Tibial nerve (tissue), 4 donors: ENCODE measurements at places on chromosomes 13 and 19. TPM values are rescaled to one million over a fixed set of nuclear protein-coding genes. Genes with fewer than 3 reads are reported as not detected.

Gene RGS9BP
- 0.63 TPM for total RNA-seq

Gene GDF15
- total RNA-seq = 4.2 TPM

Gene KLK15
- total RNA-seq = not detected

Gene F10
- total RNA-seq = 12.0 TPM

Gene PCDH9
- total RNA-seq = 12.0 TPM

Gene SELENOW
- total RNA-seq = 841 TPM

Gene C1QTNF9
- not detected for total RNA-seq

Gene CD209
- total RNA-seq = 7.1 TPM

DNA sequence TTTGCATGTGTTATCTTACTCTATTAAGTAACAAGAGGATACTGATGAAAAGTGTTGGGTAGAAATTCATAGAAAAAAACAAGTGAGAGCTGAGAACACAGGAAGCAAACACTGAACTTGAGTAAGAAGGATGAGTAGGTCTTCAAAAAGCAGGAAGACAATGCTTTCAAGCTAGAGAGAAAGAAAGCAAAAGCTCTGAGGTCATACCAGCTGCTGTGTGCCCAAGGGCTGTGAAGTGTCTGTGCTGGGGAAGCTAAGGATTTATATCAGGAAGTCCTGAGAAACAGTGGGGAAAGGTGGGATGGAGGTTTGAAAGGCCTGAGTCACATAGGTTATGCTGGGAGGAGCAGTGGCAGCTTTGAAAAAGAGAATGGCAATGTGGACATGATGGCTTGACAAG is 145.5 kb upstream of the MAB21L1 start:
- H3K4me3 ChIP-seq = no peak overlapping the region
- H3K4me1 ChIP-seq = no peaks in the 10 kb centered on the region
- H3K27ac ChIP-seq = no peak overlapping the region
- H3K36me3 ChIP-seq = no peaks in the 10 kb centered on the region
- DNase-seq = no peak
- no peaks in the 10 kb centered on the region for H3K27me3 ChIP-seq

GRCh38 chr19:3494559-3494958 is 5.9 kb downstream of the DOHH start:
- peaks cover 83% of the 10 kb centered on the region for H3K36me3 ChIP-seq
- no peak overlapping the region for H3K27ac ChIP-seq
- no peaks in the 10 kb centered on the region for H3K27me3 ChIP-seq
- H3K4me3 ChIP-seq = no peak overlapping the region
- H3K4me1 ChIP-seq = peaks cover 11% of the 10 kb centered on the region
- no peak for DNase-seq

GRCh38 chr13:20258208-20258962 is 26.3 kb upstream of the GJB6 start:
- H3K27me3 ChIP-seq = no peaks in the 10 kb centered on the region
- H3K27ac ChIP-seq = no peak overlapping the region
- H3K4me3 ChIP-seq = peak overlapping the region; percentile 31
- no peaks in the 10 kb centered on the region for H3K4me1 ChIP-seq

DNA sequence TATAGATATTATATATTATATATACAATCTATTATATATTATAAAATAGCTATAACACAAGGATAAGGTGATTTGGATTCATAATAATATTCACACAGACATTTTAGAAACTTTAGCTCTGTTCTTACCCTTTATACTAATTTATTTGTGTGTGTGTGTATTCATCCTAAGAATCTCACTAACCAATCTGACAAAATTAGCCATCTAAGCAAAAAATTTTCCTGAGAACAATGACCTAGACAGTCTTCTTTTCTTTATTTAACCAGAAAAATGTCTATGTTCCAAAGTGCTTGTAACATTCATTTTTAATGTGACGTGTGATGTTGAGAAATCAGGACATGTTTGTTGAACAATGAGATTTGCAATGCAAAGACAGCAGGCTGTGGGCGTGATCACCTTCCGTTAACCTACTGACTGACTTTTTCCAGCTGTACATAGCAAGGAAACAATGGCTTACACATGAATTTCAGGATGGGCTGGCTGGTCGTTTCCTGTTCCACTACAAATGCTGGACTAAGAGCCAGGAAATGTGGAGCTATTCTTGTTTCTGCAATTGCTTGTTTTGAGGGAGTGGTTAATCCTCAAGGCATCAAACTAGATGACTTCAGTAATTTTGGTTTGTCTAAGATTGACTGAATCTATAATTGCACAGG is 634.6 kb upstream of the ARGLU1 start:
- no peaks in the 10 kb centered on the region for H3K4me1 ChIP-seq
- H3K27ac ChIP-seq = peak overlapping the region; percentile 57
- H3K4me3 ChIP-seq = no peak overlapping the region

- no peaks in the 10 kb centered on the region for H3K36me3 ChIP-seq
- H3K27ac ChIP-seq = no peak overlapping the region
- DNase-seq = no peak
- H3K27me3 ChIP-seq = no peaks in the 10 kb centered on the region
- no peaks in the 10 kb centered on the region for H3K4me1 ChIP-seq
- H3K4me3 ChIP-seq = no peak overlapping the region
Observed at GRCh38 chr13:85405316-85405897, 393.8 kb downstream of the SLITRK6 start.

DNA sequence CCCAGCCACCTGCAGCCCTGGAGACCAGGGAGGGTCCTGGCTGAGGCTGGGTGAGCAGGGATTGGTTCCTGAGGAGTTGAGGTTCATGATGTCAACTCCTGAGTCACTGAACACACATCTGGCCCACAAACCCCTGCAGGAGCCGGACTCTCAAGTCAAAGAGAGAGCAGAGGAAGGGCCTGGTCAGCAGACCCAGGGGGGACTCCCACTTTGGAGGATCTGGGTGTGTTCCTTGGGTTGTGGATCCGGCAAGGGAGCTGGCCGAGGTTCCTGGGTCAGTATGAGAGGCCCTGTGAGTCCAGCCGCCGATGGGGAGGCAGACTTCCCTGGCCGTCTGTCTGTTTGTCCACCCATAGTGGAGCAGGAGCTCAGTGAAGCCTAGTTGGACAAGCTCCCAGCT is 4.0 kb downstream of the SLC7A10 start:
- no peaks in the 10 kb centered on the region for H3K36me3 ChIP-seq
- H3K4me3 ChIP-seq = no peak overlapping the region
- H3K27ac ChIP-seq = no peak overlapping the region
- H3K27me3 ChIP-seq = peaks cover 29% of the 10 kb centered on the region
- no peak for DNase-seq

- no peaks in the 10 kb centered on the region for H3K27me3 ChIP-seq
- H3K36me3 ChIP-seq = peaks cover 18% of the 10 kb centered on the region
- H3K4me3 ChIP-seq = no peak overlapping the region
- no peaks in the 10 kb centered on the region for H3K4me1 ChIP-seq
- no peak for DNase-seq
Observed at GRCh38 chr19:14699641-14700040, 9.8 kb downstream of the ZNF333 start.

DNA sequence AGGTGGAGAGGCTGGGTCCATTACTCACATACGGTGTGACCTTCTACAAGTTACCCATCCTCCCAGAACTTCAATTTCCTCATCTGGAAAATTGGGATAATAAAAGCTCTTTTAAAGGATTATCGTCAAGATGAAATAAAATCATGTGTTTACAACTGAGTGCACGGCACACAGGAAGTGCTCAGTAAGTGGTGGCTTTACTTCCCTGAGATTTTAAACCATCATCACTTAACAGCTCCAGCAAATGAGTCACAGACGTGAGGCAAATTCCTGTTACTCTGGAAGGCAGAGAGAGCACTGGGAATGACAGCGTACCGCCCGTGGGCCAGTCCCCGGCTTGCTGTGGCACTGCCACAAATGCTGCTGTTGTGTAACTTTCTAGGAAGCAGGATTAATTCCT is 64.1 kb downstream of the MRPL57 start:
- no peaks in the 10 kb centered on the region for H3K27me3 ChIP-seq
- no peak for DNase-seq
- no peaks in the 10 kb centered on the region for H3K36me3 ChIP-seq
- no peak overlapping the region for H3K4me3 ChIP-seq

DNA sequence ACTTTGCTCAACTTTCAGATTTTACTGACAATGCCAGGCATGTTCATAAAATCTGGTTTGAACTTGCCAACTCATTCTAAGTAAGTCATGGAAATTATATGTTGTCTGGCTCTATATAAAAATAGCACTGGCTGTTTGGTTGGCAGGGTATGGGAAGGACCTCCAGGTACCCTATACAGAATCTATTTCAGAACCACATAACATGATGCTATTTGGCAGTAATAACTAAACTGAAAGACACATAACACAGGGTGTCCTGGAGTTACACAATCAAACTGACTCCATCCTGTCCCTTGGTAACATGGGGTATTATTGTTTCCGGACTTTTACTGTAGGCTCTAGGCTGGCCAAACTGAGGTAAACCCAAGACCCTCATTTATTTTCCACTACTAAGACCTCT is 248.8 kb downstream of the RGCC start:
- DNase-seq = no peak
- no peak overlapping the region for H3K4me3 ChIP-seq

DNA sequence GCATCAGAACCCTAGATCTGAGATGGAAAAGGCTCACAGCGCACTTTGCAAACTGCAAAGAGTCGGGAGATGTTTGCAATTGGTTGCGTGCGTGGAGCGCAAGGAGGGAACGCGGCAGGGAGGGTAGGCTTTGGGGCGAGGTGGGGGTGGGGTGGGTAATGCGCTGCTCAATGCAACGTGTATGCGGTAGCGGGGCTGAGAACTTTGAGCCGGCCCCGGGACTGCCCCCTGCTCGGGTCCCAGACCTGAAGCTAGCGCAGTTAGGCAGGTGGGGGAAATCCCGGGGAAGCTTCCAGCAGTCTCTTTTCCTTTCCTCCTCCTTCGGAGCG is 971 bp downstream of the FOSB start:
- H3K4me1 ChIP-seq = peaks cover 23% of the 10 kb centered on the region
- H3K4me3 ChIP-seq = peak overlapping the region; percentile 77
- H3K36me3 ChIP-seq = no peaks in the 10 kb centered on the region
- peak; percentile 21 for DNase-seq
- peak overlapping the region; percentile 85 for H3K27ac ChIP-seq

- H3K27ac ChIP-seq = no peak overlapping the region
- H3K4me3 ChIP-seq = no peak overlapping the region
- no peaks in the 10 kb centered on the region for H3K36me3 ChIP-seq
- no peaks in the 10 kb centered on the region for H3K27me3 ChIP-seq
- DNase-seq = no peak
Observed at GRCh38 chr13:100508455-100508854, 80.1 kb downstream of the GGACT start.

- H3K27ac ChIP-seq = no peak overlapping the region
- no peaks in the 10 kb centered on the region for H3K36me3 ChIP-seq
- peaks cover 12% of the 10 kb centered on the region for H3K4me1 ChIP-seq
- H3K4me3 ChIP-seq = no peak overlapping the region
- H3K27me3 ChIP-seq = no peaks in the 10 kb centered on the region
Observed at GRCh38 chr19:30212574-30212973, 159.6 kb upstream of the ZNF536 start.

DNA sequence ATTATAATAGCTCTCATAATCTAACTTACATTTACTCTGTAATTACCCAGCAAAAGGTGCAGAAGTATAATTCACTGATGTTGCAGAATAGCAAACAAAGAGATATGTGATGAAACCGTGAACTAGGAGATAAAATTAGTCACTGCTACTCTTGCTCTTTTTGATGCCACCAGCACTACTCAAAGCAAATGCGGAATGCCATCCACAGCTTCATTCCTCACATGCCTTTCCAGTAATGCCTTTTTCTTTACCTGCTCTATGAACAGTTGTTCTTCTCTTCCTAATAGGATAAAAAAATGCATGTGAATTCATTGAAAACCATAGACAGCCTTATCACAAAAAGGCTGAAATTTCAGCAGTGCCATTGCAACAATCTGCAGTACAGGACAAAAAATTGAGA is 1129.5 kb downstream of the DIAPH3 start:
- H3K27me3 ChIP-seq = no peaks in the 10 kb centered on the region
- H3K27ac ChIP-seq = no peak overlapping the region
- no peaks in the 10 kb centered on the region for H3K36me3 ChIP-seq
- H3K4me1 ChIP-seq = no peaks in the 10 kb centered on the region

- H3K4me1 ChIP-seq = peaks cover 5% of the 10 kb centered on the region
- no peaks in the 10 kb centered on the region for H3K36me3 ChIP-seq
- no peaks in the 10 kb centered on the region for H3K27me3 ChIP-seq
Observed at GRCh38 chr13:44487989-44488388, 88.1 kb downstream of the TSC22D1 start.

- no peaks in the 10 kb centered on the region for H3K27me3 ChIP-seq
- H3K36me3 ChIP-seq = no peaks in the 10 kb centered on the region
- H3K4me1 ChIP-seq = no peaks in the 10 kb centered on the region
- no peak for DNase-seq
Observed at GRCh38 chr19:33366897-33367296, 6.6 kb upstream of the CEBPG start.

DNA sequence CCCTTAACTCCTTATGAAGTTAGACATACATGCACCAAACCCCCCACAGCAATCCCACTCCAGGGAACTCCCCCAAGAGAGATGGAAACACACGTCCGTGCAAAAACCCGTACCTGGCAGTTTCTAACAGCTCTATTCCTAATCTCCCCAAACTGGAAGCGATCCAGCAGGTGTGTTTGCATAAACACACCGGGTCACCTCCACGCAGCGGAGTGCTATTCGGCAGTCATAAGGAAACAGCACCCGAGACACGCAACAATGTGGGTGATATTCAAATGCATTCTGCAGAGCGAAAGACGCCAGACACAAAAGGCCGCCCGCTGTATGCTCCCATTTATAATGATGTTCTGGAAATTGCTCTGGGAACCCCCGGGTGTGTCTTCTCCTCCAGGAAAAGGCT is 6.8 kb upstream of the ZNRF4 start:
- H3K27me3 ChIP-seq = no peaks in the 10 kb centered on the region
- no peaks in the 10 kb centered on the region for H3K4me1 ChIP-seq
- no peak overlapping the region for H3K27ac ChIP-seq
- DNase-seq = no peak
- no peak overlapping the region for H3K4me3 ChIP-seq

DNA sequence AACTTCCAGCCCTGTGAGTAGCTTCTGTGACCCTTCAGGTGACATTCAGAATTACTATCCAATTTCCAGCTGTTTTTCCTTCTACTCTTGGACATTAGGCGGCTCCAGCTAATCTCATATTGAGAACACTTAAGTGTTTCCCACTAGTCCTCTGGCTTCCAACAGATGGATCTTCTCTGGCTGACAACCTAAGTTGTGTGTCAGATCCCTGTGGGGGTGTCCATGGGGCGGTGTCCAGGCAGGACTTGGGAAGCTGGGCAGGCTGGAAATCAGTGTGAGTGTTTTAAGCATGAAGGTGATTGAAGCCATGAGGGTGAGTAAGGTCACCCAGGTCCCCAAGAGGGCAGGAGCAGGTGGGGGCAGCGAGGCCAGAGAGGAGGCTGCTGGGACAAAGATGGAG is 10.1 kb downstream of the CNOT3 start:
- H3K36me3 ChIP-seq = peaks cover 68% of the 10 kb centered on the region
- H3K4me3 ChIP-seq = no peak overlapping the region
- DNase-seq = no peak
- H3K4me1 ChIP-seq = no peaks in the 10 kb centered on the region
- H3K27me3 ChIP-seq = no peaks in the 10 kb centered on the region

DNA sequence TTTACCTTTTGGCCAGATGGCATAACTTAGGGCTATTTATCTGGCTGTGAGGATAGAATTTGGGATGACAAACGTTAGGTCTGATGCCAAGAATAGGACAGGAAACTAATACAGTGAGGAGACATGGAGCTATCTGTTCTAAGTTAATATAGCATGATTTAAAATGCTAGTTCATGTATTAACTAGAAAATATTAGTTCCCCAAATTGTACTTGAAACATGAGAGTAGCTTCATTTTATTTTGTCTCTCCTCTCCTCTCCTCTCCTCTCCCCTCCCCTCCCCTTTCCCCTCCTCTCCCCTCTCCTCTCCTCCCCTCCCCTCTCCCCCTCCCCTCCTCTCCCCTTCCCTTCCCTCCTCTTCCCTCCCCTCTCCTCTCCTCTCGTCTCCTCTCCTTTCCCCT is 101.1 kb upstream of the MYO16 start:
- H3K27me3 ChIP-seq = no peaks in the 10 kb centered on the region
- no peaks in the 10 kb centered on the region for H3K36me3 ChIP-seq
- H3K27ac ChIP-seq = no peak overlapping the region
